ENCODE measurements at places on chromosomes 5 and 9.

DNA sequence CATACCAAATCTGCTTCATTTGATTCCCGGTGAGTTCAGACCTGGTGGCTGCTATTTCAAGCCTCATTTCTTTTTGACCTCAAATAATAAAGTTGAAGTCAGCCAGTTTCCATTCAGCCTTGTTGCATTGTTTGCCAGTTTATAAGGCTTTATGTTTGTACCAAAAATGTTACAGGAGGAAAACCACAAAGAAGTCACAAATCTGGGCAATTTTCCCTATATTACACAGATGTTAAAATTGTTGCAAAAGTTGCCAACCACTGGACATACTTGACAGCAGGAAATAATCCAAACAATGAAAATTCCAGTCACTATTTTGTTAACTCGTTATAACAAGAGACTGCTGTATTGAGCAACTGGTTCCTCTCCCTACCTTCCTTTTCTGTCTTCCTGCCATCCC, 1325.0 kb upstream of the DMAC1 start:
- no peak for DNase-seq

- DNase-seq = no peak
Observed at GRCh38 chr5:132483661-132484390, 6.7 kb downstream of the IRF1 start.

GRCh38 chr9:127689329-127690000, 17.3 kb upstream of the CFAP157 start:
- DNase-seq = no peak

- DNase-seq = no peak
Observed at GRCh38 chr5:145178641-145179523, 656.3 kb downstream of the PRELID2 start.

GRCh38 chr9:89189215-89189614, 10.6 kb upstream of the SHC3 start:
- DNase-seq = no peak

GRCh38 chr5:124572971-124573370, 173.5 kb downstream of the ZNF608 start:
- no peak for DNase-seq

- no peak for DNase-seq
Observed at GRCh38 chr9:115615821-115616665, 498.1 kb upstream of the TNC start.

DNA sequence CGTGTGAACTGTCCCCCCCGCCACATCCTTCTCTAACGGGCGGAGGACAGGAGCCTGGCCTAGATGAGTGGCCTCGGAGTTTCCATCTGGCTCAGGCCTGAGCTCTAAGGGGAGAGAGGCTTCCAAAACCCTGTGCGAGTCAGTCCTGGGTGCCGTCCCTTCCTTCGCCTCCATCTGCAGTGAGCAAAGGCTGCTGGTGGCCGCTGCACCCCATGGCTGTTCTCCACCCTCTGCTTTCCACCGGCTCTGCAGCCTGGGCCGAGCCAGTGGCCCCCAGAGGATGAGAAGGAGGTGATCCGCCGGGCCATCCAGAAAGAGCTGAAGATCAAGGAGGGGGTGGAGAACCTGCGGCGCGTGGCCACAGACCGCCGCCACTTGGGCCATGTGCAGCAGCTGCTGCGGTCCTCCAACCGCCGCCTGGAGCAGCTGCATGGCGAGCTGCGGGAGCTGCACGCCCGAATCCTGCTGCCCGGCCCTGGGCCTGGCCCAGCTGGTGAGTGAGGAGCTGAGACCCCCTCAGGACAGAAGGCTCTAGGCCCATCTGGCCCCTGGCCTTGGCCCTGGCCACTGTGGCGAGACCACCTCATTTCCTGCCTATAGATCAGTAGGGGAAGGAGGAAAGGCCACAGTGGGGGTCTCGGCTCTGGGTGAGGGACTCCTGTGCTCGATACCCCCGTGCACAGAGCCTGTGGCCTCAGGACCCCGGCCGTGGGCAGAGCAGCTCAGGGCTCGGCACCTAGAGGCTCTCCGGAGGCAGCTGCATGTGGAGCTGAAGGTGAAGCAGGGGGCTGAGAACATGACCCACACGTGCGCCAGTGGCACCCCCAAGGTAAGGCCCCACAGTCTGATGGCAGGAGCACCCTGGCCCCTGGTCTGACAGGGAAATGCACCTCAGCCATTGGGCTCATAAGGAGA, 3.0 kb downstream of the PKN3 start:
- no peak for DNase-seq

Measured in stimulated activated CD8-positive, alpha-beta memory T cell treated with anti-CD3 and anti-CD28 coated beads, Interleukin-4, amount 100 ng/mL, for 24 hours (primary cell).